Activated CD8-positive, alpha-beta T cell treated with anti-CD3 and anti-CD28 coated beads, Interleukin-2, amount 10 ng/mL, durations not matched to agents 7 days and 5 days (primary cell): ENCODE measurements at places on chromosomes 5 and 9. TPM values are rescaled to one million over a fixed set of nuclear protein-coding genes. Genes with fewer than 3 reads are reported as not detected.

Gene DIAPH1
- 286 TPM for total RNA-seq

Gene SLC22A4
- total RNA-seq = not detected

Gene CDX1
- not detected for total RNA-seq

Gene SPINK7
- total RNA-seq = not detected

Gene ZFP37
- 0.76 TPM for total RNA-seq

Gene FOXD4
- not detected for total RNA-seq

Gene OR1N1
- total RNA-seq = not detected

Gene ANKRD34B
- not detected for total RNA-seq

Gene NUDT12
- 0.29 TPM for total RNA-seq

Gene PCDHGA11
- total RNA-seq = not detected

Gene STC2
- 14.8 TPM for total RNA-seq

Gene CCIN
- total RNA-seq = 0.13 TPM

Gene MBLAC2
- total RNA-seq = 5.5 TPM

Gene ANKRD31
- 0.23 TPM for total RNA-seq

Gene FOXD4L5
- 0.23 TPM for total RNA-seq

Gene ROPN1L
- total RNA-seq = 2.2 TPM

Gene TEK
- not detected for total RNA-seq

Gene FCN2
- not detected for total RNA-seq

Gene G3BP1
- 193 TPM for total RNA-seq

Gene PCDHA1
- not detected for total RNA-seq
